Sigmoid colon (tissue), 7 donors: ENCODE measurements at places on chromosomes 4 and X. TPM values are rescaled to one million over a fixed set of nuclear protein-coding genes. Genes with fewer than 3 reads are reported as not detected.

DNA sequence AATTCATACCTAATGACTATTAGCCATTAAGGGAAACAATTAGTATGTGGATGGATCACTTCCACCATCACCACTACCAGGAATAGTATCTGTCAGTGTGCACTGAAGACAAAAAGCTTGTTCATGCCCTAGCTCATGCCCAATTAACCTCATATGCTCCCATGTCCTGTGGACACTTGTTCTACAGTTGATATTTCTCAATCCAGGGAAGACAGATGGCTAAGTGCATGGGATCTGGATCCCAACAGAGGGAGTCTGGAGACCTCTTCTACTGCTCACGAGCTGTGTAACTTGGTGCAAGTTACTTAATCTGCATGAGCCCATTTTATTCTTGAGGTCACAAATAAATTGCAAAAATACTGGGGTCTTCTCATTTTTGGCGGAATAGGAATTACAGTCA is 23.7 kb downstream of the AMOT start:
- no peak for DNase-seq

QDPR gene
- 8.7 TPM for total RNA-seq

DNA sequence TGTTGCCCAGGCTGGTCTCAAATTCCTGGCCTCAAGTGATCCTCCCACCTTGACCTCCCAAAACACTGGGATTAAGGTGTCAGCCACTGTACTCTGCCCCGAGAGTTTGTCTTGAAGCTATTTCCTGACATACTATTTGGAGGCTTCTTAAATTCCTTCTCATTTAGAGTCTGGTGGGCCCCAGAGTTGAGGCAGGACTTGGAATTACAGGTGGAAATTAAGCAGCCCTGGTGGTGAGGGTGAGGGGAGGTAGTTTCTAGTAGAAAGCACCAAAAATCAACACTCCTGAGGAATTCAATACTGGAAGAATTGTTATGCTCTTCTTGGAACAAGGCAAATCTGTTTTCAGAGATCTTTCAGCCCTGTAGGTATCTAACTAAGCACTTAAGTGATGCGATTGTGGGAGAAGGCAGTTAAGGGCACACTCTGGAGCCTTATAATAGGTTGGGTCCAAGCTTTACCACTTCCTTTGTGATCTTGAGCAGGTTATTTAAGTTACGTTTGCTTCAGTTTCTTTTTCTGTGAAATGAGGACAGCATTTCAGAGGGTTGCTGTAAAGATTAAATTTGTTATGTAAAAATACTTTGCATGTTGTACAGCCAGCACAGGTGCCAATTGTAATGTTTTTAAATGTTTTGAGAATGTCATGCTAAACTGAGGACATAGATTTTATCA is 200.7 kb downstream of the SOWAHB start:
- DNase-seq: no peak

DNA sequence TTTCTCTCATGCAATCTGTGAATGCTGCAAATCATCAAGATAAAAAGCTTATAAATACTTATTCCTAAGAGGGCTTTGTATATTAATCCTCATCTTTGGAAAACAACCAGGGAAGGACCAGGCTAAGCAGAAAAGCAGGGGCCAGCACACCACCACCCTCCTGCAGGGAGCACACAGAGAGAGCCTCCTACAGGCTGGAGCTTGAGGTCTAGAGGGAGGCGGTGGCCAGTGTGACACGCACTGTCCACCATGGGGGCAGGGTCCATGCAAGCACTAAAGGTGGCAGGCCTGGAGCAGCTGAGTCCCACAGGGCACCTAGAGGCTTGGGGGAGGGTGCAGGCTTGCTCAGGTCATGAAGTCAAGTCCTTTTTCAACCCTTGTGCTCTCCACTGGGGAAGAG is 236.9 kb downstream of the TACR3 start:
- no peak for DNase-seq

CT55 gene
- total RNA-seq: not detected

TCEAL5 gene
- 1.8 TPM for total RNA-seq

- no peak for DNase-seq
These were observed 82.9 kb upstream of the NLGN4X start for GRCh38 chrX:6311540-6311939.

DNA sequence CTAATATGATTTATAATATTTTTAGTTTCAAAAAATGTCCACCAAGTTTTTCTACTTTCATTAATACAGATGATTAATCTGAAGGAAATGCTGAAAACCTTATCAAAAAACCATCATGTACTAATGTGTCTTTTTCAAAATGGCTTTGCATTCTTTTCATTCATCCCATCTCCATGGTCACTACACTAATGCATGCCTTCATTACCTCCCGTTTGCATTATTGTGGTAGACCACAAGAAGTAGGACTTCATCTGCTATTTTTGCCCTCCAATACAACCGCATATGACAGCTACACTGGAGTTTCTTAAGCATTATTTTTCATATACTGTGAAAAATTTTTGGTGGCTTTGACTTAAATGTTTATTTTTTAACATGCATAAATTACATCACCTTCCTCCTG is 37.9 kb upstream of the FSTL5 start:
- no peak for DNase-seq

DNA sequence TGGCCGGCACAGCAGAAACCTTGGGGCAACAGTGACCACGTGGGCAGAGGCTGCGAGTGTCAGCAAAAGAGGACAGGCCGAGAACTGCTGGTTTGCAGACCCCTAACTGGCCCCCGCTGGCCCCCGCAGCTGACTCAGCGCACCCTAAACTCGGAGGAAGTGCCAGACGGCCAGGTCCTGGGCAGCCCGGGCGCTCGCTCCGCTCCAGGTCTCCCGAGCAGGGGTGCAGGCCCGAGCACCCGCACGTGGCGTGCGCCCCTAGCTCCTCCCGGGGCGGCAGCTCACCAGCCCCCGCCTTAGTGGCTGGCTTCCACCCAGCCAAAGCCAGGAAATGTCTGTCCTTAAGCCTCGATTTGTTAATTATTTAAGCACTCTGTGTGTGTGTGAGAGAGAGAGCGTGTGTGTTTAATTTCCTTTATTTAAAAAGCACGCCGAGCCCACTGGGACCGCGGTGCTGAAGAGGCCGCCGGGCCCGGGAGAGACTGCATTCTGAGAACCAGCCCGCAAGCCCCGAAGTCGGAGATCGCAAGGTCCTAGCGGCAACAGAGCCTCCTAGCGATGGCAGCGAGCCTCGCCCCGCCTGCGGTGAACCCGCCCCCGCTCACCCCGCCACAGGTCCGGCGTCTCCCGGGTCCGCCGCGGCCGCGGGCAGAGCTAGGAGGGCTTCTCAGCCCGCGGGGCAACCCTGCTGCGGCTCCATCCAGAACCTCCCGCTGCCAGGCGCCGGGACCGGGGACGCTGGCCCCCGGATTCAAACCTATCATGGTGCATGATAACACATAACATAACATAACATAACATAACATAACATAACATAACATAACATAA is 45.9 kb upstream of the CDKN2AIP start:
- DNase-seq: peak; percentile 85

GPR78 gene
- not detected for total RNA-seq

- DNase-seq: no peak
These were observed 79.8 kb downstream of the FUNDC1 start for GRCh38 chrX:44462850-44463249.

GRCh38 chr4:48175328-48175727 is 41.3 kb upstream of the TXK start:
- no peak for DNase-seq

GRCh38 chrX:115345615-115346014 is 56.1 kb downstream of the LUZP4 start:
- no peak for DNase-seq

DGKK gene
- not detected for total RNA-seq

DNA sequence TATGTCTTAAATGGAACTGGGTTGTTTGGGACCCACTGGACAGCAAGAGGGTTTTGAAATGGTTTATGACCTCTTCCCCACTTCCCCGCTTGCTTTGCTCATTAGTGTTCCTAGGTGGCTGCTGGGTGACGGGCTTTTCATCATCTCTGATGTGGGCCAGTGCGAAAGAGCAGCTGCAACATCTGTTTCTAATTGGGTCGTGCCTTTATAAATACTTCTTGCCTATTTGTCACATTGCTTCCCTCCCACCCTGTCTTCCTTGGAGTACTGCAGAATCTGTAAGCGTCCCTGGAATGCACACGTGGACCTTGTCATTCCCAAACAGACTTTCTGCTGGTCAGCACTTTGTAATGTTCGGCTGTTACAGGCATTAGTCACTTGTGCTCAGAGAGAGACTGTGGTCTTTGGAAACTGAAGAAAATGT is 35.2 kb downstream of the SEPTIN11 start:
- peak; percentile 92 for DNase-seq

GRCh38 chr4:15938182-15938581 is 358 bp downstream of the FGFBP1 start:
- DNase-seq: no peak

MSX1 gene
- 1.9 TPM for total RNA-seq

TEX13C gene
- not detected for total RNA-seq

C1QTNF7 gene
- 21.4 TPM for total RNA-seq

SLC30A9 gene
- total RNA-seq: 41.0 TPM

HTN3 gene
- total RNA-seq: not detected

CNGA1 gene
- total RNA-seq: not detected

GRCh38 chr4:146098978-146099377 is 76.5 kb upstream of the LSM6 start:
- DNase-seq: no peak

DNA sequence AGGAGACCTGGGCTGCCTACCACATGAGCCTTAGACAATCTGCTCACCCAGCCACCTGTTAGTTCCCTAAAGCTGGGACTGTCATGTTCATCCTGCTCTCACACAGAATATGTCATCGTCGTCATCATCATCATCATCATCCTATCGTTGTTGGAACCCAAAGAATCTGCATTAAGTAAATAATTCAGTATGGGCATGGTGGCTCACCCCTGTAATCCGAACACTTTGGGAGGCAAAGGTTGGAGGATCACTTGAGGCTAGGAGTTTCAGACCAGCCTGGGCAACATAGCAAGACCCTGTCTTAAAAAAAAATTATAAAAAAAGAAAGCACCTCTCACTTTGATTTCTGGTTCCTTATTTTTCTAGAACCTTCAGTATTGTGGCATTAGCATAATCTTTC is 6.4 kb downstream of the ENOPH1 start:
- no peak for DNase-seq

GRCh38 chrX:73851014-73852009 is 288.3 kb downstream of the CHIC1 start:
- peak; percentile 96 for DNase-seq

DNA sequence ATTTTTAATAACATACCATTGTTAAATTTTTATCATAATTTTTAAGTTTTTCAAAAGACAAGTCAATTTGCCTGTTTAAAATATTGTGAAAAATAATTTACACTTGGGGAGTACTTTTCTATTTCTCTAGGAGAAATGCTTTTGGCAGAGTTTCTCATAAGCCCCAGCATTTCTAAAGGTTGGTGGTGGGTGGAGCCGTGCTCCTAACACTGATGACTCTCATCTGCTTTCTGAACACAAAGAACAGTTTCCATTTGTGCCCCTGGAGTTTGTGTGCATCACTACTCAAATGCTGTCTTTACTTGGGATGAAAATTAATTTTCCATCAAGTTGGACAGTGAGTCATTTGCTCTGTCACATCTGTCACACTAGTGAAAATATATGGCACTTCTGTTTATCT is 57.6 kb downstream of the TNIP2 start:
- no peak for DNase-seq

DNA sequence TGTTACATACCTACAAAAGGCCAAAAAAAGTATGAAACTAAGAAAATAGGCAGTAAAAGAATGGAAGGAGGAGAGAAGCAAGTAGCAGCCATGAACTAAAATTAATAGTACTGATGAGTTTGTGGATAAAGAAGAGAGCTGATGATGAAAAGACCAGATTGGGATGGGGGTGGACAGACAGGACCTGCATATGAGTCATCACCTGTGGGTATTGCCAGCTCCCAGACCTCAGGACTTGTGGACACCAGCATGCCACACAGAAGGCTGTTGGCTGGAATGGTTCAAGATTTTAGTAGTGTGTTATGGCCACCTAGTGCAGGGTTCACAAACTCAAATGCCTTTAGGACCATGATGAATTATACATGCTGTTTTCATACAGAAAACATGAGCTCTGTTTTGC is 58.9 kb downstream of the ARX start:
- DNase-seq: no peak

NWD2 gene
- 0.33 TPM for total RNA-seq

DNA sequence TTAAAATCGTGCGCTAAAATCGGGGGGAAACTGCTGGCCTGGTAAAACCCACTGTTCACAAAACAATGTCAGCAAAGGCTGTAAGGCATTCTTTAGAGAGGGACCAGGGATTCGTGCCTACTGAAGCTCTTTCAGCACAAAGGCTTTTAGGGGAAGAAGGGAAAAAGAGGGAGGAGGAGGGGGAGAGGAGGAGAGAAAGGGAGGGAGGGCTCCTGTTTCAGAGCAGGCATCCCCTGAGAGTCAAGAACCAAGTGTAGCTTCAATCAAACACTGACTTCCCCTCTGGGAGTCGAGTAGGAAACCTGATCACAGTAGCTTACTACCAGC is 9.5 kb downstream of the BCOR start:
- no peak for DNase-seq

UGT2B15 gene
- not detected for total RNA-seq

DNA sequence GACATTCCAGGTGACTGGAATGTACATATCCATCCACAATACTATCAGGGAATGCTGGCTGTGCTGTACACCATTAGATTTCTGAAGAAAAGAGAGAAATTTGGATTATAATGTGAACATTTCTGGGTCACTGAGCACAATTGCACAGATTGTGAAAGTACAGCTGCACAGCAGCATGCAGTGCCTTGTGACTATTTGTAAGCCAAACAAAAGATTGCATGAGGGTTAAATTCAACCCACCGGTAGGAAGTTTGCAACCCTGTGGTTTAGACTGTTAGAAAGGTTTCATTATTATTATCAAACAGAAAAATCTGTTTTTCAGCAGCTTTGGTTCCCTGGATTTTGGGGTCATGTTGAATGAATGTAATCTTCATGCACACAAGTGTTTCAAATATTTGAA is 24.5 kb downstream of the DDIT4L start:
- DNase-seq: no peak
